NCI-H146 (cell line): ENCODE measurements at places on chromosomes 1 and 21.

DNA sequence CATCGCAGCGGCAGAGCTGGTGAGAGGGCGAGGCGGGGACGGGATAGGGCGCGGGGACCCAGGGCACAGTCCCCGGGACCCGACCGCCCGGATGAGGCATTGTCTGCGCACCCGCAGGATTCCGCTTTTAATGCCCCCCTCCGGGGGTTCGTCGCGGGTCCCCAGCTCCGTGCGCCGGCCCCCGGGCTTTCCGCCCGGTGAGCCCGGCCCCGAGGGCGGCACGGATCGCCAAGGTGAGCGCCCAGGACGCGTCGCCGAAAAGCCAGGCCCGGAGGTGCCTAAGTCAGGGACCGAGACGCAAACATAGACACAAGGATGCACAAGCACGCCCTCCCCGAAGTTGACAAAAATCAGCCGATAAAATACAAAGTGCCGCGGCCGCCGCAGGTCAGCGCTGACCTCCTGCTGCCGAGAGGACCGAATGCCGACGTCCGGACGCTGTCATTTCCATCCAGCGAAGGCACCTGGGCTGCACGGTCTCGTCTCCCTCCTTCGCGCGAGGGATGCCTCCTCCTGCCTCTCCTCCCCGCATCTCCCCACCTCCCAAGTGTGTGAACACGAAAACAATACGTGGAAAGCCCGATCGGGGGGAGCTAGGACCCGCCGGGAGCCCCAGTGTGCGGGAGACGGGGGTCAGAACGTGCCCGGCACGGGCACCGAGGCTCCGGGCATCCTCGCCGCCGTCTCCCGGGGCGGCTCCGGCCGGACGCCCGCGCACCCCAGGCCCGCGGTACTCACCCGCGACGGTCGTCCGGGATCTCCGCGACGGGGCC lies 101.1 kb upstream of the SOD1 start:
- peak; percentile 55 for DNase-seq

DNA sequence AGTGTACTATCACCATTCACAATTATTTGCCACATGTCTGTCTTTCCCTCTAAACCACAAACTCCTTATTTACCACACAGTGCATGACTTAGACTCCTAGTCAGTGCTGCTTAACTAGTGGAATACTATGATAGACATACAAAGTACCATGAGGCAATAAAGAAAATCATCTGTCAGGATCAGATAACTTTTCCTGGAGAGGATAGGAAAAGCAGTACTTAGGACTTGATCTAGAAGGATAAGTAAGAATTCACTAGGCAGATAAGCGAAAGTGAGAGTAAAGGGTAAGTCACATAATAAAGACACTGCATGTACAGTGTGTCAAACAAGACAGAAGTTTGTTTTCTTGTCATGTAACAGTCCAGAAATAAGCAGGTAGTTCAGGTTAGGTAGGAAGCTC lies 21.2 kb upstream of the TSPAN1 start:
- no peak for DNase-seq

DNA sequence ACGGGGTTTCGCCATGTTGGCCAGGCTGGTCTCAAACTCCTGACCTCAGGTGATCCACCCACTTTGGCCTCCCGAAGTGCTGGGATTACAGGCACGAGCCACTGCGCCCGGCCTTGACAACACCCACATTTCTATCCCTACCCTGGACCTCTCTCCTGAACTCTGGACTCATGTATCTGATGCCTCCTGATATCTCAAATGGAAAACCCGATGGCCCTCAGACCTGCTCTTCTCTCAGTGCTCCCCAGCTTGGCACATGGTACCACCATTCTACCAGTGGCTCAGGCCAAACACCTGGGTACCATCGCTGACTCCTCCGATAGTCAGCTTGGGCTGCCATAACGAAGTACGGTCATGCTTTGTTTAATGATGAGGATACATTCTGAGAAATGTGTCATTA lies 8.5 kb upstream of the RHBG start:
- no peak for DNase-seq

DNA sequence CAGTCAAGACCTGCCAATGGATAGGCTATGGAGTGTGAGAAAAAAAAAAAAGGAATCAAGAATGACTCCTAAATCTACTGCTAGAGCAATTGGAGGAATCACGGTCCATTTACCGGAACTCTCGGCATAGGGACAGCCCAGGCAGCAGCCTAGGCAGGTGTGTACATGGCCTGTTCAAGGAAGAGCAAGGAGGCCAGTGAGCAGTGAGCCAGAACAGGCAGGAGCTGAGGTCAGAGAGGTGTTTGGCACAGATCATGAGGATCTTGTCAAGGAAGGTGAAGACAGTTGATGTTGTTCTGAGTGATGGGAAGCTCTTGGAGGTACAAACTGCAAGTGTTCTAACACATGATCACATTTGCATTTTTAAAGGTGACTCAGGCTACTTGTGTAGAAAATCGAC lies 40.6 kb upstream of the HHAT start:
- DNase-seq, result no peak

DNA sequence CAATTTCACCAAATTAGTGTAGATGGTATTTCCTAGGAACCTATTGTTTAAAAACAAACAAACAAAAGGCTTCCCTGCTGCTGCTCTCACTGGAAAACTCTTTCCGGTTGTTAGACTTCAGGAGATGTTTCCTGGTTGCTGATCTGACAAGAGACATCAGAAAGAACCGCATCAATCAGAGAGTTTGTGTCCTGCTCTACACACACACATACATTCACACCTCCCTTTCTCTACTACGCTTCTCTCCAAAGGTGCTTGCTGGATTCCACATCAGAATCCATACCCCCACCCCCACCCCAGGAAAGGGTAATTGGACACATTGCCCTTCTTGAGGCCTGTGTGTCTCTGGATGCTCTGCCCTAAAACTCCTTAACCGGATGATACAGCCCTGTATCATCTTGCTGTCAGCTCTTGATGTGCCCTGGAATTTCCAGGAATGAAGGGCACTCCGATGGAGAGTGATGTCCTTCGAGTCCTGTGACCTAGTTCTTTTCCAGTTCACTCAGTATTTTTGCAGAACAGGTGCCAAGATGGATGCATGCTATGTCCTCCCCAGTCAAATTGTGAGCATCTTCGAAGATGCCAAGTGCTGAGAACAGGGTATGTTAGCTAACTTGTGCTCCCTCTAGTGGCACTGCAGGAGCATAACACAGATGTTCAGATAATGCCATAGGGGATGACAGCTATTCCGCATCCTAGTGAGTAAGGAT lies 113.7 kb upstream of the SLC35F3 start:
- DNase-seq, result peak; percentile 36

GRCh38 chr21:29416268-29416667 lies 117.5 kb downstream of the BACH1 start:
- no peak for DNase-seq

DNA sequence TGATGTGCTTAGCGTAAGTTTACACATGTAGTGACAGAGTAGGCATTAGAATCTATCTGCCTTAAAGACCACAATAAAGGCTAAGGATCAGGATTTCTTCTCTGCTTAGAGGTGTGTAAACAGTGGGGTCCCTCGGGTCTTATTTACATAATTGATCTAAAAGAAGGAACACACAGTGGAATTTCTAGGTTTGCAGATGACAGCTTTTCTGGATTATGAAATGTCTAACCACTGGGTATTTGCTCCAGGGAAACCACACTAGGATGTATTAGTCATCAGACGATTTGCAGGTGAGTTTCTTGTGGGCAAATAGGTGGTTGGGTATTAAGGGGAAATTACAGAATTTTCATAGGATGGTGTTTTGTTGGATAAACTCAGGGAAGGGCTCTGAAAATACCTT lies 5.8 kb downstream of the LRRC8D start:
- no peak for DNase-seq

- no peak for DNase-seq
Measured at GRCh38 chr1:211683396-211684297, 8.2 kb upstream of the NEK2 start.

DNA sequence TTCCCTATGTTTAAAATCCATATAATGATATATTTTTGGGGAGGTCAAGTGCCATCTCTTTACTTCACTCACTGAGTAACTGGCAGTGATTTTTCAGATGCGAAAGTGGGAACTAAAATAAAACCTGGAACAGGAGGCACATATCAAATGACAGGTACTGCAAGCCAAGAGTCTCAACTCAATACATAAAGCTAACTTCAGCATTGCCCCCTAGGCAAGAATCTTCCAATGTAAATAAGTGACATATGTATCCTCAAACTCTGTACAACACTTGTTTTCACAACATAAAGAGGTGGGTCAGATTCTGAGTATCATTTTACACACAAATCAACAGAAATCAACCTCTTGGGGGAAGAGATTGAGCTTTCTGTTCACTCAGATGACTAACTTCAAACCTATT lies 18.1 kb downstream of the DCAF8 start:
- no peak for DNase-seq

DNA sequence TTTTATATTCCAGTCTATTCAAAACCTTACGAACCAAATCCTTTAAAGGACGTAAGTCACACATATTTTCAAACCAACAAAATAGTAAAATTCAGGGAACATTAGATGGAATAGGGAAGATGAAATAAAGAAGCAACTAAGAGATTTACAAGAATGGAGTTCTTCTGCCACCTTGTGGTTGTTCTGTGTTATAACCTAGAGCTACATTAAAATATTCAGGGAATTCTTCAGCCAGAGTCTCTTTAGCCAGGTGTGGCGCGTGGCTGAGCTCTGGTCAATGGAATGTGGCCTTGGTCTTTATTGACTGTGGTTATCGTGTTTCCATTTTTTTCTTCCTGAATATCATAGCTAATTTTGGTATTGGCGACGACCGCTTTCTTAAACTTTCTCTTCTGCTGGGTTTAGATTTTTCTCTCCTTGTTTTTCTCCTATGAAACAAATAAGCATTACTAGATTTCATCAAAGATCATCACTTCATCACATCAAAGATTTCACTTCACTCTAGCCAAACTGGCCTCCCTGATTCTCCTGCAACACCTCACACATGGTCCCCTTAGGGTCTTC lies 221.3 kb downstream of the MRPL39 start:
- DNase-seq, result peak; percentile 71

- peak; percentile 13 for DNase-seq
Measured at GRCh38 chr1:210272666-210273065, 40.1 kb downstream of the SERTAD4 start.

DNA sequence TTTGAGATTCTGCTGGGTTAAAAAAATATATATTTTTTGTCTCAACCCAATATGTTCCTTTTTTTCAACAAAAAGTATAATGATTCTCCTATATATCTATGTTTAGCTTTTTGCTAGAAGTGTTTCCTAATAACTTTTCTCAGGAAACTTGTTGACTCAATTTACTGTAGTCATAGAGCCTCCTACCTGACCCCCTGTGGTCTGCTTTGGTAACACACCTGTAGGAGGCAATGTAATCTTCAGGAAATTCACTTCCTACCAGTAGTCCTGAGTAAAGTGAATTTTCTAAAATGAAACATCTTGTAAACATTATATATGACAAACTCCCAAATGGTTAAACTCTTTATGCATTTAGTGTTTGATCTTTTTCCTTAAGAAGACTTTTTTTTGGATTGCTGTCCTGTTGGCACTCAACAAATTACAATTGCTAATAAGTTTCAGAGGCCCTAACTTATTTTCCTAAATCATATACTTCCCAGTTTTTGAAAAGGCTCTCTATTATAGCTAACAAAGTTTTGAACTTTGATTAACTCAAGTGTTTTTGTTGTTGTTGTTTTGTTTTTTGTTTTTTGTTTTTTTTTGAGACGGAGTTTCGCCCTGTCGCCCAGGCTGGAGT lies 118.3 kb downstream of the OLFML2B start:
- DNase-seq, result peak; percentile 6

GRCh38 chr21:36403713-36404112 lies 18.5 kb downstream of the CHAF1B start:
- no peak for DNase-seq

- DNase-seq, result no peak
Measured at GRCh38 chr1:168121401-168122011, 15.2 kb downstream of the GPR161 start.

DNA sequence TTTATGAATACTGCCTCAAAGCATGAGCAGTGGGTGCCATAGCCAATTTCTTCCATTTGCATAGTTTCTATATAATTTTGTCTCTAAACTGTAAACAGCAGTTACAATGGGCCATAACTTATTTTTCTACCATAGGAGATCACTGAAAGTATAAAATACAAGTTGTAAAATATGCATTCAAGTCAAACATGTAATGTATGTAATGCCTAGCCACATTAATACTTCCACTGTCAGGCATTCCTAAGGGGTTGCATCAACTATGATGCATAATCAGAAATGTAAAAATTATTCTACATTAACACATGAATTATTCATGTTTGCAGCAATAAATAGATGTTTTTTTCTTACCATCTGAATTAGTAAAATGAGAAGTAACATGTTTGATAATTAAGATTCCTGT lies 560.3 kb upstream of the ZP4 start:
- DNase-seq, result no peak

GRCh38 chr1:153659175-153659534 lies 652 bp downstream of the SNAPIN start:
- DNase-seq, result no peak

DNA sequence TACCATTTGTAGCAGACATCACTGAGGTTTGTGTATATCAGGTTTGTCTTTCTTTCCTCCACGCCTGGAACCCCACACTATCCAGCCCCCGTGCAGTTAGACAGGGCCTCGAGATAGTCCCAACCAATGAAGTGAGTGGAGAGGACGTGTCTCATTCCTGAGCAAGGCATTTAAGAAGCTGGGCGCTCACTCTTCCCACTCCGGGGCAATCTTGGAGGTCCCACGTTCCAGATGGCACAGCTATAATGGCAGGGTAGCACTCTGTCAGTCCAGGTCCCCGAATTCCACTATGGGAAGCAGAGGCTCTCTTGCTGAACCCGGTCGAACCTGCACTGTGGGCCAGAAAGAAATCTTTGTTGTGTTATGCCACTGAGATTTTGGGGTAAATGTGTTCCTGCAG lies 57.3 kb upstream of the CSF3R start:
- DNase-seq, result no peak

DNA sequence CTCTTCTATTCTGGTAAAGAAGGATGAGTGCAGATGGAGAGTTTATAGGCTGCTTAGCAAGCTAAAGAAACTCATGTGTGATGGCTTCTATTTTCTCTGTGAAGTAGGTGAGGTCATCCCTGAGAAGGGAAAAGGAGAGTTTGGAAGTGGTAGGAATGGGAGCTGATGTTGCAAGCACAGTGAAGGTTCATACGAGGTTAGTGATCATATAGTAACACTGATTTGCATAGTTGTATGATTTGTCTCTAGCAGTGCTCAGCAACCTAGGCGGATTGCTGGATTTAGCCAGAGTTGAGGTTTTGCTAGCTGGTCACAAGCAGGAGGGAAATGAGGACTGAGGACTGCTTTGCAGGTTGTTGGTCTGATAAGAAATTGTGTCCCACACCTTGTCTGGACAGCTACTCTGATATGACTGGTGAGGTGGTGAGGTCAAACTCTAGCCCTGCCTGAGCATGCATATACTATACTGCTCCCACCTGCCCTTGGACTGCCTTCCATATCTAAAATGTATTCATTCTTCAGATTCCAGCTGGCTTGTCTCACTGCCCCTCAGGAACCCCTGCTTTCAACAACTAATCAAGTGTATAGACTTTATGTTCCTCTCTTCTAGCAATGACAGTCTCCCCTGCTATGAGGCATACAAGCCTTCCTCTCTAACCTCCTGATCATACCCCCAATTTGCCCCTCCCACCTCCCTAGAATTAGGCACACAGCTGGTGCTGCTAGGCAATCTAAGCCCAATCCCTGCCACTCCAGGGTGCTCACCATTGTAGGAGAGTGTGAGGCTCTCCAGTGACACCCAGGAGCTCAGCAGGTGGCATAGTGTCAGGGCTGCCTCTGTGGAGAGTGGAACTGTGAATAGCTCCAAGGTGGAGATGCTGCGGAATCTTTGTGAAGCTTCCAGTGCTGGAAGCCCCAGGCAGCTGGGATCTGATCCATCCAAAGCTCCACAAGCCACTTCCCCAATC lies 18.5 kb downstream of the LRRC41 start:
- no peak for DNase-seq
